Sciatic nerve (tissue), 2 donors: ENCODE measurements at places on chromosomes 12 and 14.

DNA sequence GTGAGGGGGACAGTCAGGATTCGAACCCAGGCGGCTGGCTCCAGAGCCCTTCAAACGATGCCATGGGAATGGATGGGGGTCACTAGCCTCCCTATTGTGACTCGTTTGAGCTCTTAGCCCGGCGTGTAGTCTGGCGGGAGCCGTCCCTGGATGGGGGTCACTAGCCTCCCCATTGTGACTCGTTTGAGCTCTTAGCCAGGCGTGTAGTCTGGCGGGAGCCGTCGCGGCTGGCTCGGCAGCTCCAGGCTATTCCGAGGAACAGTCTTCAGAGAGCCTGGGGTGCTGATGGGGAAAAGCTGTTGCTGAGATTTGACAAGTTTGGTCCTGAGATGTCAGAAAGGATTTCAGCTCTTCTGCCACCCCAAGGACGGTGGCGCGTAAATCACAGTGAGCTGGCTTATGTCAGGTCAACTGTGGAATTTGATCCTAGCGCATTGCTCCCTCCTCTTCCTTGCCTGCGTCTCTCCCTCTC lies 58.3 kb downstream of the CALM1 start:
- DNase-seq: no peak

GRCh38 chr14:99603471-99604277 lies at the start of gene CCDC85C:
Gene CCDC85C (minus strand): TSS chr14:99604207. CDS start chr14:99603959, 248 bp downstream.
- no peak for DNase-seq

- DNase-seq: no peak
These were observed 10.5 kb downstream of the RASSF9 start for GRCh38 chr12:85825746-85826145.

GRCh38 chr12:81440001-81440400 lies 319.1 kb downstream of the PPFIA2 start:
- DNase-seq: no peak

DNA sequence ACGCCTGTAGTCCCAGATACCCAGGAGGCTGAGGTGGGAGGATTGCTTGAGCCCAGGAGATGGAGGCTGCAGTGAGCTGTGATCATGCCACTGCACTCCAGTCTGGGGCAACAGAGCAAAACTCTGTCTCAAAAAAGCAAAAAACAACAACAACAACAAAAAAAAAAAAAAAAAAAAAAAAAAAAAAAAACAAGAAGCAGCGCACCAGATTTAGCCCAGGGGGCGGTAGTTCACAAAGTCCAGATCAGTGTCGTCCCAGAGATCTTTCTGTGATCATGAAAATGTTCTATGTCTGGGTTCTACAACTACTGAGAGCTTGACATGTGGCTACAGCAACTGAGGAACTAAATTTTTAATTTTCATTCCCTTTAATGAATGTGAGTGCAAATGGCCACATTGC lies 27.4 kb downstream of the OAS2 start:
- DNase-seq: no peak

- no peak for DNase-seq
These were observed 54.3 kb downstream of the GALNT9 start for GRCh38 chr12:132275110-132275531.

DNA sequence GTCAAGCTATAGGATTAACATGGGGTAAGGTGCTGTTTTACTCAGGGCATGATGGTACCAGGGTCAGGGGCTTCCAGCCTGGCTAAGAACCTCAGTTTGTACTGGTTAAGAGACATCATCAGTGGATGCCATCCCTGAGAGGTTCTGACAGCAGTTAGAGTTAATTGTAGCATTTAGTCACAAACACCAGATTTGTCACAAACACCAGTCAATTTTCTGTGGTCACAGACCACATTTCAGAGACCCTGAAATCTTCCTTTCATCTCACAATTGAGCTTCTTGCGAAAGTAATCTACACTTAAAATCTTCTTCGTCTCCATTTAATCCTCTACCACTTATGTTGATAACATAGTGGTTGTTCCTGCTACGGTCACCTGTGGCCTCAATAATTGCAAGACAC lies 143.0 kb upstream of the EGLN3 start:
- DNase-seq: no peak

GRCh38 chr12:74066476-74066875 lies 471.2 kb upstream of the ATXN7L3B start:
- no peak for DNase-seq

DNA sequence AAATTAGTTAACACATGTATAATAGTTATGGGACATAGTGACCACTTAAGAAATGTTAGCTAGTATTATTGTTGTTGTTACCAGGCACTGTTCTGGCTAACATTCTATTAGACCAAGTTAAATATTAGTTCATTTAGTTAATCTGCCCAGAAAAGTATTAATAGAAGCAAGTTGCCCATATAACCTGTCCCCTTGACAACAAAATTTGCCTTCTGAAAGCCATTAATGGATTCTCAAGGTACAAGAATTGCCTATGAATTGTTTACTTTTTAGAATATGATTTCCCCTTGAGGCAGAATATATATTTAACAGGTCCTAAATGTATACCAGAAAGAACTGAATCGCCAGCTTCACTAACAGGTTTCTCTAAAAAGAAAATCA lies 167.3 kb upstream of the TMCC3 start:
- no peak for DNase-seq
